Adrenal gland (tissue), 19 donors: ENCODE measurements at places on chromosomes 4 and X. TPM values are rescaled to one million over a fixed set of nuclear protein-coding genes. Genes with fewer than 3 reads are reported as not detected.

GRCh38 chr4:6732441-6733357 lies 16.7 kb downstream of the BLOC1S4 start:
- DNase-seq: peak; percentile 94

DNA sequence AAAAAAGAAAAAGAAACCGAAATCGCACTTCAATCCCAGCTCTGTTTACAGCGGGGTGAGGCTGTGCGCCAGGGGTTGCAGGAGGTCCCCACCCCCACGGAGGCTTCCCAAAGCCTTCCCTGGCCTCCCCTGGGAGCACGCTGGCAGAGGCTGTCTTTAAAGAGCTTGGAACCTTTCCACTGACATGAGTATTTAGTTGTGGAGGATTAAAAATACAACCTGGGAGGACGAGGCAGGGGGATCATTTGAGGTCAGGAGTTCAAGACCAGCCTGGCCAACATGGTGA lies 69.1 kb downstream of the PPP2R2C start:
- DNase-seq: no peak

GRCh38 chr4:23161787-23162186 lies 469.1 kb downstream of the GBA3 start:
- DNase-seq: no peak

DNA sequence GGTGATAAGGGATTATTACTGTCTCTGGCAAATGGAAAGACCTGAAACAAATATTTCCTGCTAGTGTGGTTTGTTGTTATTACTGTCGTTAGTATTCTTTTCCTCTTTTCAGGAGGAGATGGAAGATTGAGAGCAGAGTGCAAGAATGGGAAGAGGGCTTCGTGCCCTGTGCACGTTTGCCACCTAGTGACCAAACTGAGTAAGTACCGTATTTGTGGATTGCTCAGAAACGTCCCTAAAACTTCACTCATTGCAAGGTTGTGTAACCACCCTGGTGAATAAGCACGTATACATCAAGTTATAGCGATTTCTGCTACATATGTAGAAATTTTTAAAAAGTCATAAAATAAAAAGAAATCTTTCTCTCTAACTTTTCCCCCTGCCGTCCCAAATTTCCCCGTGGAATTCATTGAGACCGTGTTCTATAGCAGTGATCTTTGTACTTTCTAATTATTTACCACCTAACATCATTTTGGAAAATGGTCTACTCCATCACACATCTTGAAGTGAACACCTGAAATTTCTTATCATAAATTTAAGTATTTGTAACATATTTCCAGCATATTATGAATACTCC lies 24.3 kb downstream of the LINC00632 start:
- peak; percentile 10 for DNase-seq

- DNase-seq: no peak
Measured at GRCh38 chr4:107559653-107560052, 160.4 kb downstream of the PAPSS1 start.

DNA sequence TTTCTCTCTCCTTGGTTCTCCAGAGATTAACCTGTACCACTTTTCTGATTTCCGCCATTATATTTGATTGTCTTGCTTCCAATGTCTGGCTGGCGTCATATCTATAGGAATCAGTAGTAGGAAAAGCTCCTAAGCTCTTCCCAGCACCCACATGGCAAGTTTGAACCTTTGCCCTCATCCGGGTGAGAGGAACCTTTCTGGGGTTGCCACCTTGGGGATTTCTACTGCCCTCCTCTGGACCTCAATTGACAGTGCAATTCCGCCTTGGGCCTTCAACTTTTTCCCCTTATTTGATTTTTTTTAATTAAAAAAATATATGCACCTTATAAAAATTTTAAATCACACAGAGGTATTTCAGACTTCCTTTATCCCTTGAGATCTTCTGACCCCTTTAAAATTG lies 2.0 kb upstream of the CXorf66 start:
- DNase-seq: no peak

GRCh38 chr4:47526281-47526680 lies 41.2 kb downstream of the ATP10D start:
- DNase-seq: no peak

The SMIM31 gene
- total RNA-seq: not detected

The TMEM131L gene
- 5.8 TPM for total RNA-seq

The NAP1L3 gene
- total RNA-seq: 5.5 TPM
